ENCODE measurements at places on chromosomes 2 and 18.

DNA sequence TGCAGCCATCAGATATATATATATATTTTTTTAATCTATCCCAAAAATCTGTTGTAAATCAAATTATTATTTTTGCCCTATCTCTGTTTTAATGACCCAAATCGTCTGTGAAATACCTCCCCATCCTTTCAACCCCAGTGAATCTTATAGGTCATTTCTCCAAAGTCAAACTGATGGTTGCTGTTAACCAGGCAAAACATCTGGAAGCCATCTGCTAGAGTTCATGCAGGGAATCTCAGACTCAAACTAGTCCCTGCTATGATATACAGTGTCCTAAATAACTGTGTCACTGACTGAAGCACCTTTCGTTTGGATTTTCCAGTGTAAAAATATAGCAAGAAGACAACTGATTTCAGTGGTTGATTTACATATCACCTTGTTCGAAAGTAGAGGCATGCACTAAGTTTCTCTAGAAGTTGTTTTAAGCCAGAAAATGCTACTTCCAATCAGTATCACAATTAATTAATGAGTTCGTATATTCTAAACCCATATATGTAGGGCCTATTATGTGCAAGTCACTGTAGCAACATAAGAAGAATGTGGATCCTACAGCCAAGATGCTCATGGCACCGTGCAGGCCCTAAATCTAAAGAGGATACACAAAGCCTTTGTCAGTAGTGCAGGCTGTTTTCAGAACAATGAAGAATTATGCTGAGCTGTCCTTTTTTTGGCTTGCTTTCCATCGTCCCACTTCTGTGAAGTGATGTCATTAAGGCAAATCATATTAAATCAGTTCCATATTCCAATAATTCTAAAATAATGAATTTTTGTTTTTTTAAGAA lies 566.0 kb downstream of the STK39 start:
- DNase-seq, result no peak

- no peak for DNase-seq
Measured at GRCh38 chr2:33560017-33560416, 39.1 kb downstream of the FAM98A start.

DNA sequence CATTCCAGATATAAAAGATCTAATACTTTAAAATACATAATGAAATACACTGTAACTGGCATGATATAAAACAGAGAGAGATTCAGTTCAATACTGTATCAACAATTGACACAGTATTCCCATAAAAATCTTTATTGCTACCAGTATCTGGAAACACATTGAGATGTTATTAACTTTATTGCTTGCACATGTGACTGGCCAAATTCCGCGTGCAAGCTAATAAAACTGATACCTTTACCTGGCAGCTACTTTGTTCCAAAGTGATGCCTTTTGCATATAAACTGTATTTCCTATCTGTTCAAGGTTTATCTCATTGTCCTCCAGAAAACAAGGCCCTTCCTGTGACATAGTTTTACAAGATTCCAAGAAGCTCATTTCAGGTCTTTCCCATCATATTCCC lies 15.4 kb upstream of the REG1B start:
- DNase-seq, result no peak

- no peak for DNase-seq
Measured at GRCh38 chr2:76391678-76392077, 681.0 kb upstream of the GCFC2 start.

DNA sequence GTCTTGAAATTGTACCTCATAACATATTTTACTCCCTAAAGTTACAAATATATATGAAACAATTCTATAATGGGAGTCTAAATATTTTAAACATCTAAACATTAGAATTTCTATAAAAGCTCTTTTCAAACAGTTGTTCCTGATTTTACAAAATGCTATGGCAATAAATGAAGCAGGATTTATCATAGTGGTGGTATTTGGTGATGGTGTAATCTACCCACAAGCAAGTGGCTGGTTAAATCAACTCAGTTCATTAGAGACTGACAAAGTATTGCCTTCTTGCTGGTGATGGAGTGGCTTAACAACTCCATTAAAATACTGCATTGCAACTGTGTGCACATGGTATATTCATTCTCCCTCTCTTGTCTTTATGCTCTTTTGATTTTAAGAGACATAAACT lies 138.9 kb downstream of the PMAIP1 start:
- DNase-seq, result no peak

- DNase-seq, result no peak
Measured at GRCh38 chr18:50189160-50189559, 5.8 kb downstream of the MYO5B start.

GRCh38 chr2:78418021-78418420 lies 607.5 kb upstream of the REG3G start:
- DNase-seq, result no peak

DNA sequence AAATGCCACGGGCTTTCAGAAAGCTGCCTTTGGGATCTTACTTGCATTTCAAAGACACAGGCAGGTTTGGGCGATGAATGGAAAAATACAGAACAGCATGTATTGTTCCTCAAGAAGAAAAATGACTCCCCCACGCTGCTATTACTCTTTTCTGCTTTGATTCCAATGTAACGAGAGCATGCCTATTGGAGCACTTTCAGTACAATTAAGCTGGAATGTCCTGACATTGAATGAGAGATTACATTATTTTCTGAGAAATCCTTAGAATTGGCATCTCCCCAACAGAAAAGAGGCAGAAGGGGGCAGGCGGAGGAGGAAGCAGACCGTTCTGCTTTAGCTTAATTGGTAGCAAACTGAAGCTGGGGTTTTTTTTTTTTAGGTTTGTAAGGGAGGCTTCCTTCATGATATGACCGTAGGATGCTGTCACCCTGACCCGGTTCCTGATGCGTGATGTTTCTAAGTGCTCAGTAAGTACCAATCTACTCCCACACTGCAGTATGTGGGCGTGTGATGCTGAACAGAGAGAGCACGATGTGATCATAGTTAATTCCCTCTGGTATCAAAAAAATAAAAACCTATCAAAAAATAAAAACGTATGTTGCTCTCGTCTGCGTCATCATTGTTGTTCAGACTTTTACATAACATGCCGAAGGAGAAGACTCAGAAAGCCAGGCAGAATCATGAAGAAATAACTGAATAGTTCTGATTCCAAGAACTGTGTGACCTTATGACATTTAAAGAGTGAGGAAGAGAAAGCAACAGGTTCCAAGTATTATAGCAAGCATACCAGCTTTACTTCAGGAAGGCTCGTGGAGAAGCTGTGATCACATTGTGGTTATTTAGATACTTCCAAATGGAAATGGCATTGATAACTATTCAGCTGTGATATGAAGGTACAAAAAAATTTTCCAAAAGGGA lies 40.5 kb downstream of the LONRF2 start:
- DNase-seq, result no peak

GRCh38 chr2:177731384-177731783 lies 338.8 kb downstream of the AGPS start:
- DNase-seq, result peak; percentile 62

- DNase-seq, result no peak
Measured at GRCh38 chr2:148860037-148860436, 15.0 kb upstream of the KIF5C start.

- DNase-seq, result no peak
Measured at GRCh38 chr2:26076001-26076587, 42.2 kb downstream of the RAB10 start.

GRCh38 chr2:173008786-173009185 lies 66.9 kb upstream of the MAP3K20 start:
- no peak for DNase-seq

DNA sequence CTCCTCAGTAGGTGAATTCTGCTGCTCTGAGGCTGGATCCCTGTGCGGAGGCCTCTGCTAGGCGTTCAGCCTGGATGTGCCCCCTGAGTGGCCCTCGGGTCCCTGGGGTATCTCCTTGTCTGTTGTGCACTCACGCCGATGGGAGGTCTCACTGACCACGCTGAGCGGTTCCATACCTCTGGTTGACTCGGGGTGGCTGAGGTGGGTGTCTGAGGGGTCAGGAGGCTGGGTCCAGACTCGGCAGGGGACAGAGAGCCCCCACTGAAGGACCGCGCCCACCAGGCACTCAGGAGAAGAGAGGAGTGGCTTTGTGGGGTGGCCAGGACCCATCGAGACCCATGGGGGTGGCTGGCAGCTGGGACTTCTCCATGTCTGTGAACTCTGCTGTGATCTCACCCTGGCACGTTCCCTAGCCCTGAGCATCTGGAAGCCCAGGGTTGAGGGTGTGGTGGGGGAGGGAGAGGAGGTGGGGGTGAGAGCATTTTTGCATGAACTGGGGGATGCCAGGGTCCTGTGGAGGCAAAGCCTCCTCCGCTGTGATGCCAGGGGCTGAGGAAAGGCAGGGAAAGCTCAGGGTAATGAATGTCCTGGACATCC lies 53.7 kb downstream of the TWIST2 start:
- no peak for DNase-seq

- no peak for DNase-seq
Measured at GRCh38 chr18:48638896-48639771, 100.3 kb downstream of the CTIF start.

GRCh38 chr2:103166456-103167324 lies 404.9 kb downstream of the TMEM182 start:
- no peak for DNase-seq

DNA sequence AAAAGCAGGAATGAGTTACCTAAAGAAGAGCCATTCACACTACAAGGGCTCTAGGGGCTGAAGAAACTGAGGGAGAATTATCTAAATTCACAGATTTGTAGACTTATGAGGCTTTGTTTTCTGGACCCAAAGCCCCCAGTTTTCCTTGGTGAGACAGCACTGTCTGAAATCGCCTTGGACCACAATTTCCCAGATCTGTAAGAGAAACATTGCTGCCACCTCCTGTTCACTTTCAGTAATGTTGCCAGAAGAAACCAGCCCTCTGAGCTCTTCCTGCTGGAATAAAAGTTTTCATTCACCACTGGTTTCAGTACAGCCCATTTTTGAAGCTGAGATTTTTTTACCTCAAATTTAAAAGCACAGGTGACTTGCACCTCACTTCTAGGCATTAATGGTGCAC lies 169.2 kb downstream of the CDH20 start:
- DNase-seq, result peak; percentile 64

DNA sequence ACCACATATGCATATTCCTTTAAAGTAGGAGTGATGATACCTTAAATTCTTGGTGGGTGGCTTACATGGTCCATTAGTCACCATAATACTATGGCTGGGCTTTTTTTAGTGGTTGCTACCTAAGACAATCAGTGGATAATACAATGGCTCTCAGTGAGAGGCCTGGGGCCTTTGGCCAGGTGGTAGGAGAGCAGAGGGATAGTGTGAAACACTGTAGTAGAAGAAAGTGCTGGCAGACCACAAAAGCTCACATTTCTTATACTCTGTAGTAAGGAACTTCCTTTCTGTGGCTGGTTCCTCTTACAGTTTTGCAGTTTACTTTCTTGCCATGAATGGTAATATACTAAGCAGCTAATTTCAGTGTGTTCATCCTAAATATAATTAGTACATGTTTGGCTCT lies 583.5 kb downstream of the XIRP2 start:
- no peak for DNase-seq

DNA sequence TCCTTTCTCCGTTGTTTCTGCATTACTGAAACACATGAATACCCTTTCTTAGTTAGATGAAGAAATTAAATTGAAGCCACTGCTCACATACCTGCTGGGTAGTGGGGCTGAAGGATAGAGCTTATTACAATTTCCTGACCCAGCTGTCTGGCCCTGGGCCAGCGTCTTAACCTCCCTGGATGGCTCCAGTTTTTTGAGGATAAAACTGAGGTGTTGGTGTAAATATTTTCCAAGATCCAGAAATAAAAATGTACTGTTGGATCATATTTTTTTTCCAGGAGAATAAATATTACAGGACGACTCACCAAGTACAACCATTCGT lies 3.5 kb downstream of the RNF144A start:
- no peak for DNase-seq

- DNase-seq, result no peak
Measured at GRCh38 chr2:208479342-208479741, 72.8 kb downstream of the PTH2R start.

- no peak for DNase-seq
Measured at GRCh38 chr2:61727746-61728145, 126.1 kb downstream of the FAM161A start.

DNA sequence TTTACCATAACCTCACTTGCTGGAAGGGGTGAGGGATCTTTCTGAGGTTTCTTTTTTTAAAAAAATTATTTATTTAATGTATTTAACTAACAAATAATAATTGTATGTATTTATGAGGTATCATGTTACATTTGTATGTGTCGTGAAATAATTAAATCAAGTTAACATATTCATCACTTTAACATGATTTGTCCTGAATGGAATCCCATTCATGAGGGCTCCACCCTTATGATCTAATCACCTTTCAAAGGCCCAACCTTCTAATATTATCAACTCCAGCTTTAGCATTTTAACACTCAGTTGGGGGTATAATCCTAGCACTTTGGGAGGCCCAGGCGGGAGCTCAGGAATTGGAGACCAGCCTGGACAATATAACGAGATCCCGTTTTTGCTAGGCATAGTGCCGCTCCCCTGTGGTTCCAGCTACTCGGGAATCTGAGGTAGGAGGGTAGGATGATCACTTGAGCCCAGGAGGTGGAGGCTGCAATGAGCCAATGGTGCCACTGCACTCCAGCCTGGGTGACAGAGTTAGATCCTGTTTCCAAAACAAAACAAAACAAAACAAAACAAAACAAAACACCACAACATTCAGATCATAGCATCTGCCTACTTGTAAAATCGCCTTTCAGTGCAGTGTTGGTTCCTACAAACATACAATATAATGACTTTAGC lies 1.1 kb upstream of the TAF4B start:
- DNase-seq, result no peak

DNA sequence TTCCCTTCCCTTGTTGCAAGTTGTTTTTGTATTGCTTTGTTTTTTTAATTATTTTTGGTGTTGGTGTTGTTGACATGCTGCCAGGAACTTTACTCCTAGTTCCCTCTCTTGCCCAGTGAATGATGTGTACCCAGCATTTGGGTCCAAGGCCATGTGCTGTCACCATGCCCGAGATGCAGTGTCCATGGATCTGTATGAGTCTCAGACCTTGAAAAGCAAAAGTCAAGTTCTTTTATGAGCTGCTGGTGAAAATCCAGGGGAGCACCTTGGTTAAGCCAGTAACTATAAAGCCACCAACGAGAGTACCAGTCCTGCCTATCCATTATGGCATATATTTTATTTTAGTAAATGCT lies 236.4 kb downstream of the BCL11A start:
- no peak for DNase-seq

GRCh38 chr2:134148843-134149472 lies 104.9 kb upstream of the MGAT5 start:
- DNase-seq, result no peak

GRCh38 chr2:188276255-188276654 lies 15.4 kb upstream of the GULP1 start:
- no peak for DNase-seq

- no peak for DNase-seq
Measured at GRCh38 chr2:75587954-75588587, 27.3 kb upstream of the EVA1A start.

DNA sequence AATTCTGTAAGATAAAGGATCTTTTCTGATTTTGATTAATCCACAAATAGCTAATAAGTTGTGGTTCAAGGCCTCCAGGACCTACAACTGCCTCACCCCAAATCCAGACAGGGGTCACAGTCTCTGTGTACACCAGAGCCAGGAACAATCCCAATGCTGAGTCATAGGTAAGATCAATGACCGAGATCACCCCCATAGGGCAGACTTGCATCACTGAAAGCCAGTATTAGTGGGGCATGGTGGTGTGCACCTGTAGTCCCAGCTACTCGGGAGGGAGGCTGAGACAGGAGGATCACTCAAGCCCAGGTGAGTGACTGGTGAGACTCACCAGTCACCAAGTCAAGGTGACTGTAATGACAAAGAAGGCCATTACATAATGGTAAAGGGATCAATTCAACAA lies 12.9 kb downstream of the PARD6G start:
- DNase-seq, result no peak

Data from H1 (cell line).